Stromal cell of bone marrow (primary cell): ENCODE measurements at places on chromosomes 1 and 21.

DNA sequence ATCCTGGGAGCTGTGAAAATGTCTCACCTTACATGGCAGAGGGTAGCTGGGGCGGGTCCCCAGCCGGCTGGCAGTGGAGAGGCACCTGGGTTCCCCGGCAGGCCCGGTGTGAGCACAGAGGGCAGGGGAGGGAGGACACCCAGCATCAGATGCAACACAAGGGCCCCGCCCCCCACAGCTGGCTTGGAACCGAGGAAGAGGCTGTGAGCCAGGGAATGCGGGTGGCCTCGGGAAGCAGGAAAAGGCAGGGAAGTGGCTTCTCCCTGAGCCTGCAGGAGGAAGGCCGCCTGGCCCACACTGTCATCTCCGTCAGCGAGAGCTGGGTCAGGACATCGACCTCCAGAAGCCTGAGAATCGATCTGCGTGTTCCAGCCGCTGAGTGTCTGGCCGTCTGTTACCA is 87.3 kb downstream of the SIK1 start:
- DNase-seq = no peak

DNA sequence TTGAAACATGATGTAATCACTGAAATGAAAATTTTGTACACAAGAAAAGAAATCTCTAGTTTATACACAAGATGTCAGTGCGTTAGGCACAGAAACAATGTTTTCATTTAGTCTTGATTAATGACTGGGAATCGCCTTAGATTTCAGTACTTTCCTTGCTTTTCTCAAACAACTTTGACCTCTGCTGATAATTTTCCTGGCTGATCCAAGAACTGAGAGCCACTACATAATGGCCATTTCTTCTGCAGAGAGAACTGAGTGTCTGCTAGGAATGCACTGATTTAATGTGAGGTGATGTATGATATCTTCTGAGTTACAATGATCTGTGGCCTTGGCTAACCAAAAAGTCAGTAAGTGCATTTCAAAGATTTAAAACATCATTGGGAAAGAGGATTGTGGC is 308.1 kb downstream of the CTH start:
- no peak for DNase-seq

GRCh38 chr1:36553591-36554322 is 71.0 kb upstream of the CSF3R start:
- DNase-seq = peak; percentile 25

GRCh38 chr1:229947968-229948367 is 119.1 kb upstream of the GALNT2 start:
- no peak for DNase-seq

- no peak for DNase-seq
These were observed 96.3 kb downstream of the NIBAN1 start for GRCh38 chr1:184878002-184878401.

DNA sequence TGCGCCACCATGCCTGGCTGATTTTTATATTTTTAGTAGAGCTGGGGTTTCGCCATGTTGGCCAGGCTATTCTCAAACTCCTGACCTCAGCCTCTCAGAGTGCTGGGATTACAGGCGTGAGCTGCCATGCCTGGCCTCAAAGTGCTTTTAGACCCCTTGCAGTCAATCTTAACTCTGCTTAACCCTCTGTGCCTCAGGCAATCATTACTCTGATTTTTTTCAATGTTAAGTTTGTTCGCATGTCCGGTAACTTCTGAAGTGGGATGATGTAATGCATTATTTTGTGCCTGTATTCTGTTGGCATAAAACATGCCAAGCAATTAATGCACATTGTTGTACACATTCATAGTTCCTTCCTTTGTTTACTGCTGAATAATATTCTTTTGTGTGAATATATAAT is 18.6 kb downstream of the SMG7 start:
- DNase-seq = no peak

DNA sequence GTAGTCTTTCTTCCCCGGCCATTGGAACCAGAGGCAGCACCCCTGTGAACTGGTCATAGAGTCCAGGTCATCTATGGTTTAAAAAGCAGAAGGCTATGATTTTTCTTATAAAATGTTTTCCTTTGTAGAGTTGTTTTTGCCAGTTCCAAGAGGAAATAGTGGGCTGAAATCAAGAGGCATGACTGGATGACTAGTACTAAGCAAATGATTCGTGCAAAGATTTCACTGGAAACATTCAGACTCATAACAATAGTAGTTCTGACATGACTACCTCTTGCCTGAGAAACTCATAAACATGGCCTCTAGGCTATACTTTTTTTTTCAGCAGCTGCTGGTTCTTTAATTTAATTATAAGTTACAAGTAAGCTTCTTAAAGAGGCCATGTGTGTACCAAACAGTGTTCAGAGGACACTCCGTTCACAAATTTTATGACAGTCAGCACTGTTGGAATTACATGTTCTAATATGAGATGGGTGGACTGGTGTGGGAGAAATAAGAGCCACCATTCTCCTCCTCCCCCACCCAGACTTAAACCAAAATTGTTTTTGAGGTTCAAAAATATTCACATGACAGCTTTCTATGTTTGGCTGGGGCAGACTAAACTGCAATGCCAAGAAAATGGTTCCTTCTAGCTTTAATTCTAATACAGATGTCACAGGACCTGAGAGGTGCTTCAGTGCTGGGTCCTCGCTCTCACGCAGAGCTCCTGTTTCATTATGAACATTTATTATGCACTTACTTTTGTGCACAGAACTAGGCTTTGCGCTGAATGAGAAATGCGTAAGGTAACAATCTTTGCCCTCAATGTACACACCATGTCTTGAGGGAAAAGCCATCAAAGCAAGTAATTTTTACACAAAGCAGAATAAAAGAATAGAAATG is 147.5 kb downstream of the ZC3H11B start:
- peak; percentile 90 for DNase-seq

DNA sequence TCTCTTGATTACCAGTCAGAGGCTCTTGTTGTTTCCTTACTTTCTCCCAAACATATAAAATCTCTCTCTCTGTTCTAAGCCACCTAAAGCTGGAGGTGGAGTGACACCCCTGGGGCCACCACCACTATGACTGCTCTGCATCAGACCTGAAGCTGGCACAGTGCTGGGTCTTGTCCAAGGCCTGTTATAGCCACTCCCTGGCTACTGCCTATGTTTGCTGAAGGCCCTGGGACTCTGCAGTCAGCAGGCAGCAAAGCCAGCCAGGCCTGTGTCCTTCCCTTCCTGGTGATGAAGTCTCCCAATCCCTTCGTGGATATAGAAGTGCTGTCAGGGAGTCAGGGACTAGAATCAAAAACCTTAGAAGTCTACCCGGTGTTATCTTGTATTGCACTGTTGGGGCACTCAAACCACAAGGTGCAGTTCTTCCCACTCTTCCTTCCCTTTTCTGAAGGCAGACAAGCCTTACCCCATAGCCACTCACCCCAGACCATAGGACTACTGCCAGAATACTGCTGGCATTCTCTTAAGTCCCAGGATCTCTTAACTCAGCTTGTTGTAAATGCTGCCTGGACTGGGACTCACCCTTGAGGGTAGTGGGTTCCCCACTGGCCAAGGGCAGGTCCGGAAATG is 103.1 kb downstream of the RPS6KC1 start:
- DNase-seq = no peak

- no peak for DNase-seq
These were observed 14.3 kb upstream of the ADARB1 start for GRCh38 chr21:45060089-45060488.

GRCh38 chr21:16195538-16195910 is 465.7 kb downstream of the USP25 start:
- DNase-seq = peak; percentile 45

DNA sequence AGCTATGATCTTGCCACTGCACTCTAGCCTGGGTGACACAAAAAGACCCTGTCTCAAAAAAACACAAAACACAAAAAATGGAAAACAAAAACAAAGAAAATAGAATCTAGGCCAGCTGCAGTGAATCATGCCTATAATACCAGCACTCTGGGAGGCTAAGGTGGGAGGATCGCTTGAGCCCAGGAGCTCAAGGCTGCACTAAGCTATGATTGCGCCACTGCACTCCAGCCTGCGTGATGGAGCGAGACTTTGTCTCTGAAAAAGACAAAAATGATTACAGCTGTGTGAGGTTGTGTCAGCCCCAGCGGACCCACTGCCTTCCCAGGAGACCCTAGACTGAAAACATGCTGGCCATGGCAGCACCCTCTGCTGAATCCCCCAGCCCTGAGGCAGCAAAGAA is 80.2 kb upstream of the ZBTB40 start:
- no peak for DNase-seq

GRCh38 chr21:33655588-33656221 is 13.4 kb downstream of the ITSN1 start:
- no peak for DNase-seq

GRCh38 chr1:93437976-93438605 is 9.8 kb upstream of the FNBP1L start:
- DNase-seq = peak; percentile 29

GRCh38 chr1:55255901-55256300 is 40.7 kb upstream of the USP24 start:
- DNase-seq = no peak

- DNase-seq = no peak
These were observed 131.5 kb upstream of the SLC44A3 start for GRCh38 chr1:94688646-94689045.

GRCh38 chr1:158163000-158163947 is 17.4 kb upstream of the CD1D start:
- DNase-seq = no peak
